ENCODE measurements at places on chromosomes 7 and 10.

DNA sequence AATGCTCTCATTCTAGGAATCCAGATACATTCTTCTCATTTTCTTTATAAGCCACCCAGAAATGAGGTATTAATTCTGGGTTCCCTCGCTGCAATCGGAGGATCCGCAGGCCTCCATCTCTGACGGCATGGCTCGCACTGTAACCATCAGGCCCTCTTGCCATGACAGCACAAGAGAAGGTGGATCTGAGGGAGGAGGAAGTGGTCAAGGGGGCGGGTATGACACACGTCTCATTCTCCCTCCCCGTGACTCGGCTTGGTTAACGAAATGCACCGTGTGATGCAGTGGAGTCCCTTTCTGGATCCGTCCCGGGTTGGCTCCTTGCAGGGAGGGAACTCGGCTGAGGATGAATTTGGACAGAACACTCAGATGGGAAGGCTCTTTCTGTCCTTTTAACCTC lies 280.2 kb downstream of the TCERG1L start:
- DNase-seq: no peak

GRCh38 chr7:116698930-116699721 lies 27.1 kb downstream of the MET start:
- DNase-seq: no peak

- DNase-seq: no peak
Measured at GRCh38 chr7:28083164-28083997, 97.2 kb downstream of the JAZF1 start.

GRCh38 chr10:5549462-5550249 lies 24.9 kb downstream of the CALML3 start:
- DNase-seq: no peak

DNA sequence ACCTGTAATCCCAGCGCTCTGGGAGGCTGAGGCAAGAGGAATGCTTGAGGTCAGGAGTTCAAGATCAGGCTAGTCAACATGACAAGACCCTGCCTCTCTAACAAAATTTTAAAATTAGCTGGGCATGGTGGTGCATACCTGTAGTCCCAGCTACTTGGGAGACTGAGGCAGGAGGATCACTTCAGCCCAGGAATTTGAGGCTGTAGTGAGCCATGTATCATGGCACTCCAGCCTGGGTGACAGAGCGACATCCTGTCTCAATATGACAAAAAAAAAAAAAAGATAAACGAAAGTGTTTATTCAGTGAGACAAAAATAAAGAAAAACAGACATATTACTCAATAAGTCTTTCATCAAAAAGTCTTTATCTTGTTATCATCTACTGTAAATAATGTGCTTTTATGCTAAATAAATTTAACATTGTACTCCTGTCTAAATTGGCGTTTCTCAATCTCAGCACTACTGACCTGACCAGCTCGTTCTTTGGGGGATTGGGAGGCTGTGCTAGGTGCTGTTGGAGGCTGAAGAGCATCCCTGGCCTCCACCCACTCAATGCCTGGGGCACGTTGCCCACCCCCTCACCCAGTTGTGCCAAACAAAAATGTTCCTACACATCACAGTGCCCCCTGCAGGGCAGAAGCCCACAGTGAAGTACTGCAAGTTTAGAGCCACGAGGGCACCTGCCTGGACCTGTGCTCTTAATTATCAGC lies 57.7 kb downstream of the NCAPG2 start:
- DNase-seq: no peak

Data from stimulated activated CD8-positive, alpha-beta memory T cell treated with anti-CD3 and anti-CD28 coated beads, Interleukin-4, amount 100 ng/mL, for 1 hour (primary cell).